A549 treated with Mapracorat at 1 μM for 4 hours (cell line): ENCODE measurements at places on chromosomes 16 and 17. TPM values are rescaled to one million over a fixed set of nuclear protein-coding genes. Genes with fewer than 3 reads are reported as not detected.

The METRNL gene
- total RNA-seq: 25.0 to 36.6 TPM (median 33.5 TPM) in 5 replicates

The KCNG4 gene
- not detected in 5 replicates for total RNA-seq

The SMPD3 gene
- 0.05 to 0.36 TPM (median 0.10 TPM) in 5 replicates for total RNA-seq

The ZNF750 gene
- not detected in 5 replicates for total RNA-seq

The RAB26 gene
- 2.4 to 4.2 TPM (median 3.9 TPM) in 5 replicates for total RNA-seq

The KRT33A gene
- total RNA-seq: not detected in 5 replicates

The PMP22 gene
- 200 to 236 TPM (median 223 TPM) in 5 replicates for total RNA-seq

The CASKIN2 gene
- total RNA-seq: 7.3 to 12.7 TPM (median 11.6 TPM) in 5 replicates

The MAP3K14 gene
- total RNA-seq: 35.6 to 67.4 TPM (median 48.8 TPM) in 5 replicates
